Breast epithelium (tissue), 4 donors: ENCODE measurements at places on chromosomes 1 and 21. TPM values are rescaled to one million over a fixed set of nuclear protein-coding genes. Genes with fewer than 3 reads are reported as not detected.

The CPT2 gene
- total RNA-seq, result 20.5 TPM

The KRTAP13-2 gene
- total RNA-seq, result not detected

The FHAD1 gene
- total RNA-seq, result 1.0 TPM

The KCNJ9 gene
- not detected for total RNA-seq

The NPHS2 gene
- not detected for total RNA-seq

The FAM72B gene
- total RNA-seq, result not detected

The AMY2A gene
- 1.3 TPM for total RNA-seq

DNA sequence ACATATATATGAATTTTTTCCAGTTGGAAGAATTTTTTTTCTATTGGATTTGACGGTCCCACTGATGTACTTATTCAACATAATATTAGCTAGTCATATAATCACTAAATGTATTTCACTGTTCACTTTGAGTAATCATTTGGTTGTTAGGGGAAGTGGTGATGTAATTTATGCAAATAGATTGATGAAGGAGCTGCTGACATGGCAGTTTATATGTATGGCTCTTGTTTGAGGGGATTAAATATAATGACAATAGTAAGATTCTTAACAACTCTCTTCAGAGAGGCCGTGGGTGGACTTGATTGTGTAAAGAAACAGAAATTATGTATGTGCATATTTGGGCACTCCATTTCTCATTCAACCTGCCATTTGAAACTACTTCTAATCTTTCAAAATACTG, 653.6 kb upstream of the ADGRL4 start:
- no peak for DNase-seq

- DNase-seq, result no peak
These were observed 1.8 kb upstream of the ATP5PO start for GRCh38 chr21:33917421-33917820.

- peak; percentile 15 for DNase-seq
These were observed 19.6 kb upstream of the C2CD2 start for GRCh38 chr21:41973427-41973831.

GRCh38 chr1:28073867-28074266, 14.5 kb downstream of the EYA3 start:
- no peak for DNase-seq

GRCh38 chr1:55007625-55008024, 8.9 kb downstream of the BSND start:
- DNase-seq, result no peak

DNA sequence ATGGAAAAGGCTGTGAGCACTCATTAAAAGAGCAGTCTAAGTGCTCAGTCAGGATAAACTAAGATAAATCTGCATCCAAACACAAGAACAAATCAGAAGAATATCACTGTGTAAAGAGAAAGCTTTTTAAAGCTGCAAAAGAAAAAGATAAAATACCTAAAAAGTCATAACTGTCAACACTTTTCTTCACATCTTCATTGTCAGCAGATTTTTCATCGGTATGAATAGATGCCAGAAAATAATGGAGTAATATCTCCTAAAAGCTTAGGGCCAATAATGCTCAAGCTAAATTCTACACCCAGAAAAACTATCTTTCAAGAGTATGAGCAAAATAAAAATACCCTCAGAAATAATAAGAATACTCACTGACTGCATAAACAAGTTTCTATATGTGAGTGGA, 54.0 kb upstream of the PALMD start:
- no peak for DNase-seq

DNA sequence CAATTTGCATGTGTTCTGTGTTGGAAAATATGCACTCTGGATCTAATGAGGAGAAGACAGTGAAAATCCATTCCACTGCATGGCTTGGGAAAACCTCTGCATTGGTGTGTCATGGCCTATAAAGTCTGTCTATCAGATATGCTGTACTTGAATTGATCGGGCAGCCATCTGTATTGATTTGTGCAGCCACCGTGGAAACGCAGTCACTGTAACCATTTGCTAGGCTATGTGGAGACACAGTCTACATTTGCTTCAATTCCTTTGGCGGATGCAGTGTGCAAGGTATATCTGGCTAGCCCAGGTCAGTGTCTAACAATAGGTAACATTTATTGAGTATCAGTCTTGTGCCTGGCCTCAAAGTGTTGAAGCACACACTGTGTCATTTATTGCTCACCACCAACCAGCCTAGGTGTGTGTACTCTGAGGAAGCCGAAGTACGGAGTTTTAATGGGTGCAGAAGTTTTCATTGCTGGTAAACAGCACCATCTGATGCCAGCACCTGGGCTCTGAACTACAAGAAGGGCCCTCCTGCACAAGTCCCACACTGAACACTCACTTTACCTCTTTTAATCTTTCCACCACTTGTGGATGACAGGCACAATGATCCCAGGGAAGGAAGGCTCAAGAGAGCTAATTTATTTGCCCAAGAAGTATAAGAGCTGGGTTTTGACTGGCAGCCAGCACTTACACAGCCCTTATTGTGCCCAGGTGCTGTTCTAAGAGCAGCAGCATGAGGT, 83.4 kb downstream of the DAB1 start:
- DNase-seq, result no peak

GRCh38 chr21:27772816-27773215, 805.9 kb upstream of the ADAMTS5 start:
- DNase-seq, result no peak

- no peak for DNase-seq
These were observed 87.3 kb upstream of the CD1D start for GRCh38 chr1:158093376-158093775.

GRCh38 chr1:3074297-3074741, 5.3 kb downstream of the PRDM16 start:
- no peak for DNase-seq

- DNase-seq, result no peak
These were observed 30.1 kb downstream of the SMYD2 start for GRCh38 chr1:214310777-214311690.

- no peak for DNase-seq
These were observed 202.7 kb upstream of the SNX7 start for GRCh38 chr1:98458511-98459485.

GRCh38 chr1:2044510-2045319, 5.5 kb upstream of the PRKCZ start:
- peak; percentile 79 for DNase-seq

DNA sequence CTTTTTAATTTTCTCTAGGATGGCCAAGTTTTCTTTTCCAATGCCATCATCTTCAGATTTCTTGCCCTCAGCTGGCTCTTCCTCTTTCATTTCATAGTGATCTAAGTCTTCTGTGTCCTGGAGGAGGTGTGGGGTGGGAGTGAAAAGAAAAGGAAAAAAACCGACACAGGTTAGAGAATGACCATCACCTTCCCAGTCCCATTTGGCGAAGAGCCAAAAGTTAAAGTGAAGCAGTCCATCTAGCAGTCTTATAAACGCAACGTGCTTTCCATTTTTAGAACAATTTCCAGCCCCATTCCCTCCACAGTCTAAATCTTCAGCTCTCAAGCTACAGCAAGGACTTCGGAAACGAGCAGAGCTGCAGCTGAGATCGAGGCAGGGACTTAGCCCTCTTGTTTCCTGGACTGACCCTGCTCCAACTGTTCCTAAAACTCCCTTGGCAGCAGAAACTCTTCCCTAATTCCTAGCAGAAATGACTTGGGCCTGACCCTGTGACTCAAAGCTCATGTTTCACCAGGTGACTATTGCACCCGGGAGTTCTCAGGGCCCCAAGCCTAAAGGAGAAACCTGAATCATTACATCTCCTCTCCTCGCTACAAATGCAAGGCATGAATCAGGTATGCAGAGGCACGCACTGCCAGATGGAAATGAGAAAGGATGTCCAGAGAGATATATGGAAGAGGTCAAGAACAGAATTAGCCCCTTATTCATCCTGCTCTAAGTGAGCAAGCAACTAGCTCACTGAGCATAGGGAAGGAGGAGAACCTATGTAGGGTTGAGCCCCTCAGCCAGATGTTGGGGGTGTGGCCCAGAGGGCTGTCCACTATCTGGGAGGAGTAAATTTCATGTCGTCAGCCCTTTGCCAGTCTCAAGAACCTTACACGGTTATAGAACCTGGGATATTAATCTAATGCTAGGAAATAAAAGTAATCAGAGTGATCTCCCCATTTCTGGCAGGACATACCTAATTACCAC, 5.1 kb downstream of the UBE2Q1 start:
- no peak for DNase-seq

- DNase-seq, result peak; percentile 76
These were observed 54.3 kb downstream of the ABL2 start for GRCh38 chr1:179175011-179175841.

DNA sequence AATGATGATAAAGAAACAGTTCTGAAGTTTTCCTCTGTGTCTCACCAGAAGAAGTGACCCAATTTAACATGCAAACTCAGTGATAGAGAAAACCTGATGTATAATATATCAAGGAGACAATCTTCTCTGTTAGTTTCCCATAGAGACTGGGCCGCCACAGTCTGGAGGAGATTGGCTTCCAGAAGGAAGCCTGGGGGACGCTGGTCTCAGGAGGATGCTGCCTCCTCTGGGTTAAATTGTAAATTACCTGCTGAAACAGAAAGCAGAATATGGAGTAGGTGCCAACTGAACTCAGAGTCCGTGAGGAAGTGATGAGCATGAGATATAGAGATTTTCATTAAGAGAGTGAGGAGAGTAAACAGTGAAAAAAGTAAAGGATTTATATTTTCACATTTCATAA, 15.8 kb downstream of the OR14I1 start:
- no peak for DNase-seq

DNA sequence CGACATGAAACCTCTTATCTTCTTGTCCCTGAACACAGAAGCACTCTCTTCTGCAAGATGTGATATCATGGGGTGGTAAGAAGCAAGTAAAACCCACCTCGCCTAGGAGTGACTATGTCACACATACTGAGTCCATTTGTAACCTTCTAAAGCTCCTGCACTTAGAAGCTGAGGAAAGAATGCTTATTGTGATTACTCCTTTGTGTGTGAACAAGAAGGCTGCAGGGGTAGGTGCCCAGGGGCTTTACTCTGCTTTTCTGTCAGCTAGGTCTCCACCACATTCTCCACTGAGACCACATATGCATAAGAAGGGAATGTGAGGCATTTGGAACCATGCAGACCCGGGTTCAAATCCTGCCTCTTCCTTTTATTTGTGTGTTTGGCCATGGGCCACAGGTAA, 144.3 kb downstream of the DMRTA2 start:
- DNase-seq, result no peak

- DNase-seq, result no peak
These were observed 12.1 kb upstream of the TNNI1 start for GRCh38 chr1:201433609-201434008.

DNA sequence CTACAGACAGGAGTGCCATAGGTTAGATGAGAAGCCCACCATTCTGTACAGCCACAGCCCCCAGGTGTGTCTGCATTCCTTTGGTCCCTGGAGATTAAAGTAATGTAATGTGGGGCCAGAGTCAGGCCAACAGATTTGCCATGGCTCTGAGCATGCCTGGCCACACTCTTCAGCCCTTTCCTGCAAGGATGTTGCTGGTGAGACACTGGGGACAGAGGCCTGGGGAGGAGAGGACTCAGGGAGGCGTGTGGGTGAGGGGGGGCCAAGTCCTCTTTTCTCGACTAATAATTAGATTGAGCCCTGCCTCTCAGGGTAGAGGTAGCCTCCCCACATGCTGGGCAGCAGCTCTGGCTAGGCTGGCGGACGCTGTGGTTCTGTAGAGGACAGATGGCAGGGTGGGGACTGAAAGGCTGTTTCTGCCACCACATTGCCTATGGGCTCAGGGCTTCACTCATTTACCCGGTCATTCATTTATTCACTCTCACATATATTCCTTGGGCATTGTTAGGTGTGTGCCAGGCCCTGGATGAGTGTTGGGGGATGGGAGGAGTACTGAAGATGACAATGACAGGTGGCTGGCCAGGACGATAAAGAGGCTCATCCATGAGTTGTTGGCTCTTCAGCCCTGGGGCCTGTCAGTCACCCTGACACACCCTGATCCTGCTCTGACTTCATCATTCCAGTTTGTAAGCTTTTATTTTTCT, 7.1 kb upstream of the PRCC start:
- no peak for DNase-seq

DNA sequence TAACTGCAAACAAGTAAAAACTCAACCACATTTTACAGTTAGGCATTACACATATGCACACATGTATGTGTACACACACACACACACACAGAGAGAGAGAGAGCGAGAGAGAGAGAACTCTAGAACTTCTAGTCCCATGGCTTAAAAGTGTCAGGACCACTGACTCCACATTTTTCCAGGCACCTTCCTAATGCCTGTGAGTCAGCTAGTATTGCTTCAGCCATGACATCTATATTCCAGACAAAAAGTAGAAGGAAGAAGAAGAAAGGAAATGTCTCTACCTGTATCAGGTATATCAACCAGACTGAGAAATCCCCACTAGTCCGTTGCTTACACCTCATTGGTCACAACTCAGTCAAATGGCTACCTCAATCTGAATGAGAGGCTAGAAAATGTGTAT, 31.9 kb upstream of the TACSTD2 start:
- no peak for DNase-seq

DNA sequence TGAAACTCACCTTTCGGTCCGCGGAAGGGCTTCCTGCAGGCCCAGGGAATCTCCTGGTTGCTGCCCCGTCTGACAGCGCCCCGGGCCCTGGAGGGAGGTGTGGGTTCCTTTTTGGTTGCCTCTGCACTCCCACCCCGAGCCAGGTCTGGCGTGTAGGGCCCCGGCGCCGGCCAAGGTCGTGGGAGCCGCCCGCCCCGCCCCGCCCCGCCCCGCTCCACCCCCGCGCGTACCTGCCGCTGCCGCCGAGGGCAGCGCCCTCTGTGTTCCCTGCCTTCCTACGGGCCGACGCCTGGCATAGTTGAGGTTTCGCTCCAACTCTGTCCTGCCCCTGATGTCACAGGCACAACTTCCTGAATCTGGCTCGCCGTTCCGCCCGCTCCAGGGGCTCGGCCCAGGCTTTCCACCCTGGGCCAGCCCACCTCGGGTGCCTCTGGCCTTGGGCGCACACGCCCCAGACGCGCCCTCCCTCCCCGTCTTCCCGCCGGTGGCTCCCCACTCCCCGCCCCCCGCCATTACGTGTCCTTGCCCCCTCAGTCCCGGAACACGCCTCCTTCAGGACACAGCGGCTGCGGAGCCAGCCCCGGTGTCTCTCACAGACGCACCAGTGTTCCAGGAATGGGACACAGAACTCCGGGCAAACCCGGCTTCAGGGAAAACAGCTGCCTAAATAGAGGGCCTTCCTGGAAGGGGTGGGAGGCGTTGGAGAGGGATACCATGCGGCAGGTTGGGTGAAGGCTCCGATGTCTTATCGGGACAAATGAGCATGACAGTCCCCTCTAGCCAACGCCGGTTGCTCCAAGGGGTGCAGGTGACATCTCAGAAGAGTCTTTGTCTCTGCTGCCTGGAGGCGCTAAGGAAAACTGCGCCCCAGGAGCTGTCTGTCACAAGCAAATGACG, at the start of gene KIAA0040:
KIAA0040 (minus strand) TSS at position 147 of the 897 bp plus-strand sequence. CDS start 31,763 bp downstream, outside the sequence.
- DNase-seq, result peak; percentile 86

GRCh38 chr1:93738075-93738622, 56.5 kb upstream of the BCAR3 start:
- DNase-seq, result peak; percentile 81

- DNase-seq, result no peak
These were observed 92.9 kb upstream of the ERG start for GRCh38 chr21:38591218-38591537.
